Hematopoietic multipotent progenitor cell treated with erythropoietin and hydrocortisone succinate and interleukin-3 and kit ligand, for 4 days (in vitro differentiated cells): ENCODE measurements at places on chromosomes 4 and X.

- DNase-seq = no peak
These were observed 9.6 kb upstream of the PGRMC1 start for GRCh38 chrX:119226446-119226845.

- DNase-seq = no peak
These were observed 33.4 kb upstream of the SFRP2 start for GRCh38 chr4:153822316-153822715.

DNA sequence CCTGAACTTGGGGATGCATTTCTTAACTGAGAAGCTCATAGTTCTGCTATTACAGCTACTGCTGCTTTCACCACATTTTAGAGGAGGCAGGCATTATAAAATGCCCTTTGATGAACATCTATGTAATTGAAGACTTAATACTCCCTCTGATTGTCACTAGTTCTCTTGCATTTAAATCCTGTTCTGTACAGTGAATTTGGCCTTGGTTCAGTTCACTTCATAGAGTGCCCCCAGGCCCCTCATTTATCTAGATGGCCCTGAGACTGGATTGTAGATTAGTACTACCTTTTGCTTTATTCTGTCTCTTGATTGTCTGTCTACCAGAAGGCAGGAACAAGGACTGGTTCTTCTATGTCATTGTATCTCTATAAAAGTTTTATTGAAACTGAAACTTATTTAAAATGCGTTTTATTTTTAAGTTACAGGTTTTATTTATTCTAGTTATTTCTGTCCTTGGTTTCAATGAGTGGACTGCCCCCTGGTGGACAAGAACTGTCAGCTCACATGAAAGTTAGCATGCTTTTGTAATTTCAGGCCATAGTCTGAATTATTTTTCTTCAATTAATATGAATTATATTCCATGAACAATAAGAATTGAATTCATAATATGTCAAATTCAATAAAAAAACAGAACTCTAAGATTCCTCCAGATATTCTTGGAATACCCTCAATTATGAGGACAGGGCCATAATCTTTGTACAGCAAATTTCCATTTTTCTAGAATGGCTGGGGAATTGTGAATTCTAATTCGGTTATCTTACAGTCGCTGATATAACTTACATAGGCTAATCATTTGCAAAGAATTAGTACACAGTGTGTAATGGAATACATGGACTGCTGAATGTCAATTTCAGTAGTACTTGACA lies 47.2 kb upstream of the TMEM33 start:
- DNase-seq = peak; percentile 75

DNA sequence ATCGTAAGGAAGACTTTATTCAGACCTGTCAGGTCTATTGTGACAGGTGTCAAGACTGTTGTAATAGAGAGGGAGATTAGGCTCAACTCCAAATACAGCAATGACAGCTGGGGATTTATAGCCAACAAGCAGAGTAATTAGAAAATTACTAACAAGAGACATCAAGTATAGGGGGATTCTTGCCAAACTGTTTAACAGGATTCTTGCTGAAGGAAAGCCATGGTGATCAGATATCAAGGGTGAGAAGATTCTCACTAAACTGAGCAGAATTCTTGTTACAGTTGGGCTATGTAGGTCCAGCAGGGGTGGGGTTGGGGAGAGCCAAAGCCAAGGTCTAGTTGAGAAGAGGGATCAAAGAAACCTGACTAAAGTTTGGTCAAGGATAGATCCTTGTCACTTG lies 461.0 kb upstream of the GALNT7 start:
- DNase-seq = no peak

- DNase-seq = peak; percentile 61
These were observed 385 bp downstream of the DCLK2 start for GRCh38 chr4:150078579-150079080.

DNA sequence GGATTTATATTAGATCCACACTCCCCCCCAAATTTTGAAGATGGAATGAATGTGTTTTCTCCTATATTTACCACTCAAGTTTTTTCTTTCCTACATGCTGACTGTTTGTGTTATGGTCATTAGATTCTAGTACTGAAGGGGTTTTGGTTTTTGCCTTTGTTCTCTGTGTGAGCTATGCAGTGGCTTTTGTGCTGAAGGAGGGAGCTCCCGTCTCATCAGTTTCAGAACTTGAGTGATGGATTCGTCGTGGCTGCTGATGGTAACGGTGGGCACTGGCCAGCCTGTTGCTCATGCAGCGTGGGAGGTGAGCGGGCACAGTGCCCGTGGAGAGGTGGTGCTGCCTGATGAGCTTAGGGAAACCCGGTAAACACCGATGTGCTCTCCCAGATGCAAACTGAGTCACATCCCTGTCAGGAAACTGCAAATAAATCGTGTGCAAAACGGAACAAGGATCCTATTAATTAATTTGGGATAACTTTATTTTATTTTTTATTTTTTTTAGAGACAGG lies 101.5 kb downstream of the SORBS2 start:
- no peak for DNase-seq

DNA sequence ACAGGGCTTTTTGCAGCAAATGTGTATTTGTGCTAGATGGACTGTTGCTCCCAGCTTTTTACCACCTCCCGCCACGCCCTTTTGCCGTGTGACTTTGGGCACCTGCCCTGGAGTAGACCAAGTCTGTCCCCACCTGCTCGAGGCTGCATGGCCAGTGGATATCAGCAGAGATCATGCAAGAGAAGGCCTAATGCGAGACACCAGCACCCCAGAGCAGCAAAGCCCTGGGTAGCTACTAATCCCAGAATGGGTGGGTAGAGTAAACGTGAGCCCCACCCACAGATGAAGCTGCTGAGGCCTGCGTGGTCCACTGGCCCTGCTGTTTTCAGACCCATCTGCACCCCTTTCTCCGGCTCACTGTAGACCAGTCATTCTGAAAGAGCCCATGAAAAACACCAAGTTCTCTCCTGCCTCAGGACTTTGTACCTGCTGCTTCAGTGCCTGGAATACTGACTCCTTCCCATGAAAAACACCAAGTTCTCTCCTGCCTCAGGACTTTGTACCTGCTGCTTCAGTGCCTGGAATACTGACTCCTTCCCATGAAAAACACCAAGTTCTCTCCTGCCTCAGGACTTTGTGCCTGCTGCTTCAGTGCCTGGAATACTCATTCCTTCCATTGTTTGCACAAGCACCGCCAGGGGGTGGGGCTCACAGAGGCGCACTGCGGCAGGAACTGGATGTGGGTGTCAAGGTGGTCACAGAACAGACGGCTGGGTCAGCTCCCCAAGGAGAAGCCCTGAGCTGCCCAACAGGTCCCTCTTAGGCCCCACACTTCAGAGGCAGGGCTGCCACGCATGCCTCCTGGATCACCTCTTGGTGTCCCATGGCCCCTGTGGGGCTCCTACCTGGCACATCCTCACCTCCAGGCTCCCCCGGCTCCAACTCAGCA lies 5.1 kb upstream of the TNIP2 start:
- DNase-seq = peak; percentile 56

DNA sequence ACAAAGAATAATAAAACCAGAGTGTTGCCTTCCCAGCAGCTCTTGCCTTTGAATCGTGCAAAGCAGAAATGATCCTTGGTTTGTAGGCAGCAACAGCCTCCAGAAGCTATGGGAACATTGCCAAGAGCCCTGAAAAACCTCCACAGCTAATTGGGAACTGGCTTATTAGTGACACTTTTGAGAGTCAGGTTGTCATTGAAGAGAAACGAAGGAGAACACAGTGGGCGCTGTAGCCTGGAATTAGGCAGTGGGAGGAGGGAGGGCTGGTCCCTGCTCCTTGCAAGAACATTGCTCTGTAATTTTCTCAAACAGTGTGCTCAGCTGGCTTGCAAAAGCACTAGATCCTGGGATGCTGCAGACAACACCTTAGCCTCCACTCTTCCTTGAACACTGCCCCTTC lies 331.5 kb upstream of the EMCN start:
- no peak for DNase-seq

GRCh38 chr4:28557755-28558154 lies 1697.1 kb downstream of the STIM2 start:
- no peak for DNase-seq

DNA sequence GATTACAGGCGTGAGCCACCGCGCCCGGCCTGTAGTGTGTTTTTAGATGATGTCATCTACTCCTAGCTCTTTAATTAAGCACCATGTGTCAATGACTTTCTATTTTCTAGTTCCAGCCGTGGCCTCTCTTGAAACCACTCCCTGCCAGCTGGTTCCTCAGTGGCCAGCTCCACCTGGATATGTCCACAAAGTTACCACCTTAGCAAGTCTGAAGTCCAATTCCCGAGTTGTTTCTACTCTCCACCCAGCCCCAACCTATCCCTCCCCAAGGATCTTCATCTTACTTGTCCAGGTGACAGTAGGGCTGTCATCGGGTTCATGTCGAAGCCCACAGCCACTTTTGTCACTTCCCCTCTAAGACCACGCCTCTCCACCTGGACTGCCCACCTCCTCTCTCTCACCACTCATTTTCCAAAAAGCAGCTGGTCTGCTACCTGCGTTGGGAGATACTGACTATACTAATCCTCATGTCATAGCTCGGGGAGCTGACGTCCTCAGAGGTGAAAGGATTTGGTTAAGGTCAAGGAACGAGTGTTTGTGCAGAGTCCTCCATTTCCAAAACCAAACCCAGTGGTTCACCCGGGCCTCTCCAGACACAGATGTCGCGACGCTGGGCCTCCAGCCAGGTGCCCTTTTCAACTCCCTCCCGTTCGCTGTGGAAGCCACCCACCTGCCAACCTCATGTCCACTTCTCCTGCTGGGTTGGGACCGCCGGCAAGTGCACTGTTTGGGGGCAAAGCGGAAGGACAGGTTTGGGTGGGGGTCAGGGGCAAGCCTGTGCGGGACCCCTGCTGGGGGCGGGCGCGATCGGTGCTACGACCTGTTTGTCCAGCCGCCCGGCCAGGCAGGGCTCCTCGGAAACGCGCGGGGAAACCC lies 704 bp downstream of the FAM3A start:
- peak; percentile 45 for DNase-seq

GRCh38 chrX:2398064-2398656 lies 102.6 kb downstream of the DHRSX start:
- DNase-seq = no peak

DNA sequence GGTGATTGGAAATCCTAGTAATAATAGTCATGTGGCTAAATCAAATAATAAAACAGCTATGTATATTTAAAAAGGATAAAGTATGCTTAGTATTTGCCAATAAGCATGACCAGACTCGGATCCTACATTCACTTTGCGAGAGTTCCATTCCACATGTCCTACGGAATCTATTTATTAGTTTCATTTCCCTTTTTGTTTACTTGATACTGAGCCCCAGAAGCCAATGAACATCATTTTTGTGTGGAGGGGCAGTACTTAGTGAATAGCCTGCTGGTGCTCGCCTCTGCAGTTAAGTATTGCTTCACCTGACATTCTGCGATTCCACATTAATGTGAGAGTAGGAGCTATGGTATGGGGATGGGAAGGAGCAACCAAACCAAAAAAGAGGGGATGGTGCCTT lies 58.5 kb upstream of the NAP1L5 start:
- DNase-seq = no peak

DNA sequence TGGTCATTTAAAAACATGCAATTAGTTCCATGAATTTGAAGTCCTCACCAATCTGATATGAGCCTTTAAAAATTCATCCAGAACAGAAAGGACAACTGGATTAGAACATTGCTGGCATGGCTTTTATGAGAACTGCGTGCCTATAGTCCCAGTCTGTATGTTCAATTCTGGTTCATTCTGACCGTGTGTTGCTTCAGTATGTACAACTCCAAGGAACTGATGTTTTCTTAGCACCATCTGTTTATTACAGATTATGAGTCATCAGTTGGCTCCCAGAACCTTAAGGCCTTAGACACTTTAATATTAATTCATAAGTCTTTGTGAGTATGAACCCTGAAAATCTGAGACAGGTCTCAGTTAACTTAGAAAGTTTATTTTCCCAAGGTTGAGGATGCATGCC lies 115.0 kb downstream of the CEP44 start:
- DNase-seq = peak; percentile 15

GRCh38 chr4:59091146-59092142 lies 1981.3 kb upstream of the IGFBP7 start:
- no peak for DNase-seq

- no peak for DNase-seq
These were observed 6.3 kb upstream of the ADGRA3 start for GRCh38 chr4:22522206-22522605.

GRCh38 chrX:13293700-13294099 lies 26.2 kb downstream of the ATXN3L start:
- DNase-seq = no peak

GRCh38 chr4:87025614-87026041 lies 90.8 kb downstream of the AFF1 start:
- no peak for DNase-seq

GRCh38 chrX:15881381-15881897 lies 26.8 kb upstream of the AP1S2 start:
- no peak for DNase-seq

- DNase-seq = no peak
These were observed 8.6 kb upstream of the FGF5 start for GRCh38 chr4:80257851-80258250.

DNA sequence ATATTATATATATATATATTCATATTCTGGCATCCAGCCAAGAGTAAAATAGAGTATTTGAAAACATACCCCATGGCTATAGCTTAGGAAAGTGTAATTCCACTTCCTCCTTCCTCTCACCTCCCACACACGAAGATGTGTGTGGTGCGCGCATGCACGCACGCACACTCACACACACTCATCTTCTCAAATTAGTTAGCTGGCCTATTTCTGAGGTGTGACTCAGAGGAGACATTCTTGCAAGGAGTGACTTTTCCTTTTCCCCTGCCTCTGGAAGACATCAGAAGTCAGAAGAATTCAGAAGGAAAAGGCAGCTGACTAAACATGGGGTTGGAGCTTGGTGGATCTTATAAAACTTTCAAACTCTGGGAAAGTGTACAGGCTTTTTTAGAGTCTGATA lies 8.8 kb downstream of the ENPEP start:
- no peak for DNase-seq

- DNase-seq = peak; percentile 26
These were observed 71.9 kb downstream of the AFF2 start for GRCh38 chrX:148572337-148572736.

GRCh38 chr4:53712408-53713020 lies 121.2 kb upstream of the LNX1 start:
- no peak for DNase-seq
